ENCODE measurements at places on chromosomes 12 and 14. TPM values are rescaled to one million over a fixed set of nuclear protein-coding genes. Genes with fewer than 3 reads are reported as not detected.

IFNG gene
- not detected for total RNA-seq

RTL1 gene
- total RNA-seq = not detected

RNASE4 gene
- total RNA-seq = 8.1 TPM

TBK1 gene
- total RNA-seq = 9.9 TPM

OVCH1 gene
- total RNA-seq = 0.18 TPM

DNA sequence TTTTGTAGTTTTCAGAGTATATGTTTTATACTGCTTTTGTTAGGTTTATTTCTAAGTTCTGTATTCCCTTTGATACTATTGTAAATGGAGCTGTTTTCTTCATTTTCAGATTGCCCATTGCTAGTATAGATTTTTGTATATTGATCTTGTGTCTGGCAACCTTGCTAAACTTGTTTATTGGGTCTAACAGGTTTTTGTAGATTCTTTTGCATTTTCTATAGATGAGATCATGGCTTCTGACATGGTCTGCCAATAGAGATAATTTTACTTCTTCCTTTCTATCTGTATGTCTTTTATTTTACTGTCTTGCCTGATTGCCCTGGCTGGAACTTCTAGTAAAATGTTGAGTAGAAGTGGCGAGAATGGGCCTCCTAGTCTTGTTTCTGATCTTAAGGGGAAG, 40.3 kb downstream of the ANKRD9 start:
- no peak for DNase-seq

- no peak for DNase-seq
Observed at GRCh38 chr14:36502558-36503508, 17.2 kb downstream of the NKX2-1 start.

DNA sequence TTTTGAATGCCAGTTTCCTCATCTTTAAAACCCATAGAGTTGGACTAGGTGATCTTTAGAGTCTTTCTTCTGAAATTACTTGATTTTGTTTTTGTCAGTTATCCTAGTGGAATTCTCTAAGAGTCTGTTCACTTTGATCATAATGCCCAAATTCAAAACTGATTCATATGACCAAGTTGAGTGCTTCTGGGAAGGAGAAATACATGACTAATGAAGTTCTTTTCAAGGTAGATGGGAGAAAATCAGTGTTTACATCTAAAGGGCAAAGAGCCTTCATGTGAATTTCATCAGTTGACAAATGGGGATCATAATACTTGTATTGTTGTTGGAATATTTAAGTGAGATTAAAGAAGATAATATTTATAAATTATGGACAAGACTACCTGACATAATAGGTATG, 53.2 kb downstream of the ERC1 start:
- DNase-seq = peak; percentile 17

DNA sequence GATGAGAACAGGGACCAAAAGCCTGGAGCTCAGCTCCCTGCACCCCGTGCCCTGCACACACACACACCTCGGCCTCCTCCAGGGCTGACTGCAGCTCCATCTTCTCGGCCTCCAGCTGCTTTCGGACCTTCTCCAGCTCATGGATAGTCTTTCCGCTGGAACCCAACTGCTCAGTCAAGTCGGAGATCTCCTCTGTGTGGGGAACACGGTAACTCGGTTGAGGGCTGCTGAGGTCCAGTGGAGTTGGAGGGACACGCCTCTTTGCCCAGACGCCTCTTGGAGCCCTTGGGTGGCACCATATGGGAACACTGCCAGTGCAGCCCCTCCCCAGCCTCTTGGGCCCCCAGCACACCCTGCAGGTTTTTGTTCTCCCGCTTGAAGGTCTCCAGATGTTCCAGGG, 8.7 kb upstream of the MYH6 start:
- no peak for DNase-seq

GRCh38 chr14:52412426-52412825, 98.3 kb downstream of the PTGER2 start:
- DNase-seq = no peak

- DNase-seq = no peak
Observed at GRCh38 chr12:95460105-95460504, 13.8 kb upstream of the METAP2 start.

- DNase-seq = no peak
Observed at GRCh38 chr14:56358851-56359614, 220.6 kb upstream of the TMEM260 start.

- DNase-seq = no peak
Observed at GRCh38 chr12:31029916-31030562, 43.6 kb upstream of the DDX11 start.

- DNase-seq = no peak
Observed at GRCh38 chr14:53493320-53493719, 340.2 kb upstream of the DDHD1 start.

DNA sequence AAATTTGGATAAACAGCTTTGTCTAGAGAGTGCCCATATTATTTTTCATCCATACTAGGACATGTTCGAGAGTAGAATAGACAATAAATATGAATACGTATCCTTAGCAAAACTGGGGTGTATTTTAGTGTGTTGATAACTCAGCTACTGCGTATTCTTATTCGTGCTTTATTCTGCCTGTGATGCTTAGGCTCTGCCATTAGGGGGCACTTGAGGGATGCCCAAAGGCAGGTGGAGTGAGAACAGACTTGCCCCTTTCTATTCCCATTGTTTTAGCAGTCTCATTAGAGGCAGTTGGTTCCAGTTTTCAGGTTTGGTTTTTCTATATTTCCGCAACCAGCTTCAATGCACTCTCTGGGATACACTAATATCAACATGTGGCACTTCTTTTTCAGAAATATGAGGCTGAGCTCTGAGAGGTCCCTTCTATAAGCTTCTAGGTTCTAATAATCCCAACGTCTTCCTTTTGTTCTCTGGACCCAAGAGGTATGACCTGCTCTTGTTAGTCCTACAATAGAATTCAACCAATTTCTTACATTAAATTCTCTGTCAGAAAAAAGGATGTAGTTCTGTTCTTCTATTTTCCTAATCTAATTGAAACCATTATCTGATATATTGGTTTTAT, 985.7 kb upstream of the FBXO33 start:
- no peak for DNase-seq

- peak; percentile 39 for DNase-seq
Observed at GRCh38 chr12:25427337-25428249, 125.5 kb downstream of the LMNTD1 start.

GRCh38 chr12:43396671-43397070, 155.3 kb downstream of the ADAMTS20 start:
- no peak for DNase-seq

Measured in IMR-90 (cell line).